ENCODE measurements at places on chromosomes 11 and 22. TPM values are rescaled to one million over a fixed set of nuclear protein-coding genes. Genes with fewer than 3 reads are reported as not detected.

GRCh38 chr11:45383224-45383623 lies 97.1 kb upstream of the SYT13 start:
- H3K27me3 ChIP-seq: peaks cover 22% of the 10 kb centered on the region
- no peak for DNase-seq
- H3K27ac ChIP-seq: no peak overlapping the region
- no peak overlapping the region for H3K4me3 ChIP-seq

DNA sequence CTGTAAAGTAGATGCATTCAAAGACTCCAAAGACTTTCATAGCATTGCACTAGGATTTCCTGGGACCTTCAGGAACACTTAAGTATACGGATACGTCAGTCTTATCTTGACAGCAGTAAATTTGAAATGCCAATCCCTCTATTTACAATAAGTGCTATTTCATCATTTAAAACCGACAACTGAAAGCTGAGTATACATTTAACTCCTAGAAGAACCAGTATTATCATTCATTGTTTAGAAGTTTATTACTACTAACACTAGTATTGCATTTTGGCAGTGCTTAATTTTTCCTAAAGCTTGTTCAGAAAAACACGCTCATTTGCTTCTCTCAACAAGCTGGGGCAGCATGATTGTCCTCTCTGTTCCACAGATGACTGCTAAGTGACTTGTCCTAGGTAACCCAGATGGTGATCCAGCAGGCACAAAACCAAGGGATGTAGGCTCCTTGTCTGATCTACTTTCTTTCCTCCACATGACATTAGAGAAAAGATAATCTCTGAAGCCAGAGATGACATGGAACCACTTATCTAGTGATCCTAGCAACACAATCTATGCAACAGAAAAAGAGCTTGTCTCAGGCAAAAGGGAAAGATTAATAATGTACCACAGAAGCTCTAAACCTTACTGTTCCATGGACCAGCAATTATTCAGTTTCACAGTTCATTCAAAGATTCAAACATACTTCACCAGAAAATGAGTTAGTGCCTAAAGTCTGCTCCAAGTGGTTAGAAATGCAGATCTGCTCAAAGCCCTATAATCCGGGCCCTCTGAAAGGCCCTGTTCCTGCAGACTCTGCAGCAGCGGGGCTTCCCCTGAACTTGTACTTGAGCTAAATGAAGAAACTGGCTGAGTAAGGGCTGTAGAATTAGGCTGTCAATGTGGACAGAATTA lies 5.2 kb downstream of the MAML2 start:
- DNase-seq: no peak
- H3K27me3 ChIP-seq: no peaks in the 10 kb centered on the region

The GLYATL1 gene
- total RNA-seq: not detected

The TRIM51G gene
- not detected for total RNA-seq

The HOATZ gene
- not detected for total RNA-seq

DNA sequence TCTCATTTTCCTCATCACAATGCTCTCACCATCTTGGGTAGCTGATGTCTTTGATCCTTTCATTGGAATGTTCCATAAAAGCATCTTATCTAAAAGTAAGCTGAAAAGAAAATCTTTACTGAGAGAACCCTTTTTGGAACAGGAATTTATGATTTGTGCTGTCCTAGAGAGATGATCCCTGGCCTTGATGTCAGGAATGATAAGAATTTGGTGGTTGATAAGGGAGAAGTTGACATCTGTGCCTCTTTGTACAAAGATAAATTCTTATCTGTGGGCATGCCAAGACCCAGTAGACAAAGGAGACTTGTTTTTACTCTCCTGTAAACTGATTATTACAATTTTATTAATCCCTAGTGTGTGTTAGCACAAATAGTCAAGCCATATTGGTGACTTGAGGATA lies 36.9 kb downstream of the NAALAD2 start:
- DNase-seq: no peak
- H3K4me1 ChIP-seq: no peaks in the 10 kb centered on the region
- 0 out of 2 replicates have a peak, but pooled peaks cover 8% of the 10 kb centered on the region for H3K27me3 ChIP-seq
- H3K27ac ChIP-seq: no peak overlapping the region

GRCh38 chr11:43547889-43548381 lies 132.6 kb upstream of the HSD17B12 start:
- H3K27ac ChIP-seq: no peak overlapping the region
- no peaks in the 10 kb centered on the region for H3K36me3 ChIP-seq
- no peak for DNase-seq
- H3K4me1 ChIP-seq: no peaks in the 10 kb centered on the region

The VPS37C gene
- total RNA-seq: 23.1 TPM

DNA sequence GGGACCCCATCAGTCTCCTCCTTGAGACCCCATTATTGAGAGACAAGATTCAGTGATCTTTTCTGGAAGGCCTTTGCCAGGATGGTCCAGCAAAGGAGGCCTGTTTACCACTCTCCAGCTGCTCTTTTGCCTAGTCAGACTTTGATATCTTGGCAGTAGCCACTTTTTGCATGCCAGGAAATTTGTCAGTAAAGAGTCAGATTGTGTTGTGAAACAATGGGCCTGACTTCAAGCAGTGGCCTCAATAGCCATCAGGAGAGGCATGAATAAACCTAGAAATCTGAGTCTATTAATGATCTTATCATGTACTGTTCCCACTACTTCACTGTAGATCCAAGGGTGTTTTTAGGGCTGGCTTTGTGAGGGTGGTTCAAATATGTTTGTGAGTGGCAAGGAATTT lies 479.4 kb downstream of the JRKL start:
- no peaks in the 10 kb centered on the region for H3K36me3 ChIP-seq
- H3K27me3 ChIP-seq: no peaks in the 10 kb centered on the region
- no peaks in the 10 kb centered on the region for H3K4me1 ChIP-seq
- no peak overlapping the region for H3K4me3 ChIP-seq
- H3K27ac ChIP-seq: no peak overlapping the region
- no peak for DNase-seq

GRCh38 chr11:121024989-121025388 lies 1.1 kb downstream of the TBCEL start:
- no peak for DNase-seq
- H3K27me3 ChIP-seq: no peaks in the 10 kb centered on the region
- no peaks in the 10 kb centered on the region for H3K36me3 ChIP-seq
- H3K4me3 ChIP-seq: peak overlapping the region; percentile 87
- H3K27ac ChIP-seq: no peak overlapping the region
- H3K4me1 ChIP-seq: peaks cover 6% of the 10 kb centered on the region

GRCh38 chr11:117907276-117908108 lies 21.7 kb downstream of the TMPRSS13 start:
- H3K27me3 ChIP-seq: no peaks in the 10 kb centered on the region
- H3K36me3 ChIP-seq: no peaks in the 10 kb centered on the region
- DNase-seq: peak; percentile 94
- H3K27ac ChIP-seq: peak overlapping the region; percentile 42

The FIBIN gene
- total RNA-seq: not detected

The MRGPRX2 gene
- total RNA-seq: not detected

GRCh38 chr22:33022231-33022630 lies 36.0 kb downstream of the SYN3 start:
- DNase-seq: no peak
- no peak overlapping the region for H3K4me3 ChIP-seq
- no peaks in the 10 kb centered on the region for H3K4me1 ChIP-seq
- H3K27ac ChIP-seq: no peak overlapping the region
- H3K27me3 ChIP-seq: peaks cover 16% of the 10 kb centered on the region

GRCh38 chr11:12689029-12689755 lies 15.0 kb downstream of the TEAD1 start:
- H3K27ac ChIP-seq: no peak overlapping the region
- no peaks in the 10 kb centered on the region for H3K27me3 ChIP-seq
- H3K4me3 ChIP-seq: no peak overlapping the region
- peaks cover 92% of the 10 kb centered on the region for H3K4me1 ChIP-seq
- no peaks in the 10 kb centered on the region for H3K36me3 ChIP-seq

GRCh38 chr11:81744336-81745116 lies 989.1 kb downstream of the FAM181B start:
- DNase-seq: no peak
- H3K4me1 ChIP-seq: no peaks in the 10 kb centered on the region
- no peak overlapping the region for H3K27ac ChIP-seq
- H3K27me3 ChIP-seq: no peaks in the 10 kb centered on the region

DNA sequence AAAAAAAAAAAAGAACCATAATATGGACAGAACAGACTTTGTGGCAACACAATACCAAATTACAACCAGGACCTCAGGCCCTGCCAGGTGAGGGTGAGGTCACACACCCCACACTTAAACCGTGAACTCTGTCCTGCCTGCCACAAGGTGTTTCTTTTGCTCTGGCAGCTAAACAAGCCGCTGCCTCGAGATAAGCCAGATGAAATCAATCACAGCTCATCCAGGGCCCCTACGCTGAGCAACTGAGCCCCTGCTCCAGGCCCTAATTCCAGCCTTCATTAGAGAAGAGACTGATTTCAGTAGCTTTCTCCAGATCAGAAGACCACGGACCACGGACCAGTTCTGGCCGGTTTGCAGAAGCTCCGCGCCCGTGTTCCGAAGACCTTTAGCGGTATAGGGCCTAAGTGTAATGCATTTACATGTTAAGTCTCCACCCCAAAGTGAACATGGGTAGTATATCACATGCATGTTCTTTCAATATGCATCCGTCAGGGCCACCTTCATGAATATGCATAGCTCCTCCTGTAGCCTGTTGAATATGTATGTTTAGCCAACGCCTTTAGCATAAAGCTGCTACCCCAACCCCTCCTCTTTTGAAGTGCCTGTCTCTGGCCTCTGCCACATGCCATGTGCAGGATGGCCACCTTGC lies 14.8 kb upstream of the RAC2 start:
- no peaks in the 10 kb centered on the region for H3K27me3 ChIP-seq
- peak overlapping the region; percentile 15 for H3K4me3 ChIP-seq
- peak overlapping the region; percentile 3 for H3K27ac ChIP-seq
- H3K4me1 ChIP-seq: peaks cover 36% of the 10 kb centered on the region

The GDPD4 gene
- total RNA-seq: not detected

The SLC37A2 gene
- 5.1 TPM for total RNA-seq

The GAL3ST1 gene
- 2.1 TPM for total RNA-seq

- H3K27me3 ChIP-seq: no peaks in the 10 kb centered on the region
- no peaks in the 10 kb centered on the region for H3K36me3 ChIP-seq
- peak overlapping the region; percentile 86 for H3K4me3 ChIP-seq
- H3K4me1 ChIP-seq: peaks cover 24% of the 10 kb centered on the region
- peak overlapping the region; percentile 60 for H3K27ac ChIP-seq
Observed at GRCh38 chr11:86068138-86068871, 579 bp downstream of the PICALM start.

GRCh38 chr22:42876041-42876440 lies 19.0 kb upstream of the ARFGAP3 start:
- H3K36me3 ChIP-seq: peaks cover 8% of the 10 kb centered on the region
- no peaks in the 10 kb centered on the region for H3K4me1 ChIP-seq
- no peak overlapping the region for H3K4me3 ChIP-seq
- no peaks in the 10 kb centered on the region for H3K27me3 ChIP-seq
- no peak overlapping the region for H3K27ac ChIP-seq

- H3K4me1 ChIP-seq: no peaks in the 10 kb centered on the region
- H3K4me3 ChIP-seq: no peak overlapping the region
- H3K27ac ChIP-seq: no peak overlapping the region
- no peaks in the 10 kb centered on the region for H3K36me3 ChIP-seq
- H3K27me3 ChIP-seq: peaks cover 71% of the 10 kb centered on the region
- DNase-seq: no peak
Observed at GRCh38 chr11:113188371-113188834, 126.0 kb upstream of the TTC12 start.

DNA sequence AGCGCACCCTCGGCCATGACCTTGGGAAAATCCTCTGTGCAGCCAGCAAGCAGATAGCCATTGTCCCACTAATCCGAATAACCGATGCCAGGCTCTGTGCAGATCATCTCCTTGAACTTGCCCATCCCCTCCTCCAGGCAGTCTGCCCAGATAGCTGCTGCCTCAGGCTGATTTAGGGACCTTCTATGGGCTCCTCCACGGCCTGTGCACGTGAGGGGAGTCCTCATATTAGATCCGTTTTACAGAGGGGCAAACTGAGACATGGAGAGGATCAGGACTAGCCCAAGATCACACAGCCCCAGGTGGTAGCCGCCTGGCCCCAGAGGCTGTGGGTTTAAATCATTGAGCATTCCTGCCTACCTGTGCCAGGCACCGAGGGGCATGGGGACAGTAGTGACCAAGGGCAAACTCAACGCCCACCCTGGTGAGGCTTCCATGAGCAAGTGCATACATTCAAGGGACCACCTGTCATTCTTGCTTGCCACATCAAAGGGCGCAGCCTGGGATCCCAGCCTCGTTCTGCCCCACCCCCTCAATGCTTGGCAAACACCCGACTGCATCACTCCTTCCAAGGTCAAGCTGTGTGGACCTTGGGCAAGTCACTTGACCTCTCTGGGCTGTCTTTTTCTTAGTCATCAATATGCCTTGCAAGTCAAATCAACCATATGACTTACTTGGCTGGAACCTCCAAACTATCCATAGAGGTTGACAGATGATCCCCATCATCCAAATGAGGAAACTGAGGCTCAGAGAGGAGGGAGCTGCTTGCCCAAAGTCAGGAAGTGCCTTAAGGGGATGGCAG lies 131.6 kb downstream of the MN1 start:
- no peak for DNase-seq
- H3K4me1 ChIP-seq: peaks cover 27% of the 10 kb centered on the region
- H3K27me3 ChIP-seq: no peaks in the 10 kb centered on the region
- no peaks in the 10 kb centered on the region for H3K36me3 ChIP-seq
- no peak overlapping the region for H3K4me3 ChIP-seq

GRCh38 chr11:69416143-69416515 lies 65.3 kb upstream of the LINC01488 start:
- H3K36me3 ChIP-seq: no peaks in the 10 kb centered on the region
- peaks cover 11% of the 10 kb centered on the region for H3K4me1 ChIP-seq
- no peak overlapping the region for H3K27ac ChIP-seq
- no peak overlapping the region for H3K4me3 ChIP-seq
- DNase-seq: no peak

The NAV2 gene
- 2.1 TPM for total RNA-seq

DNA sequence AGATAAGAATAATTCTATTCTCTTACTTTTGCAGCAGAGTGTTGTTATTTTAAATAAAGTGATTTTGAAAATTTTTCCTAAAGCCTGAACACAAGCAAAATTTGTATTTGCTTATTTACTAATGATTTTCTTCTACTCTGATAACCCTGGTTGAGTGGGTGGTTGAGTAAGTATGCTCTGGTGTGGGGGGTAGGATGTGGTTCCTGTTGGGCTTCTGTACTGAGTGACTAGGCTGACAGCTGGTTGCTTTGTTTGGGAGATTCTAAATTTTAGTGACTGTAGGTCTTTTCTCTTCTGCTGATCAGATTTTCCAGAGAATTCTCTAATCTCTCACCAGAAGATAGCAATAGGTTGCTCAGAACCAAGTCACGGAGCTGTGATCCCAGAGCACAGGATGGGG lies 61.6 kb downstream of the METTL15 start:
- H3K4me1 ChIP-seq: peaks cover 2% of the 10 kb centered on the region
- H3K4me3 ChIP-seq: no peak overlapping the region

DNA sequence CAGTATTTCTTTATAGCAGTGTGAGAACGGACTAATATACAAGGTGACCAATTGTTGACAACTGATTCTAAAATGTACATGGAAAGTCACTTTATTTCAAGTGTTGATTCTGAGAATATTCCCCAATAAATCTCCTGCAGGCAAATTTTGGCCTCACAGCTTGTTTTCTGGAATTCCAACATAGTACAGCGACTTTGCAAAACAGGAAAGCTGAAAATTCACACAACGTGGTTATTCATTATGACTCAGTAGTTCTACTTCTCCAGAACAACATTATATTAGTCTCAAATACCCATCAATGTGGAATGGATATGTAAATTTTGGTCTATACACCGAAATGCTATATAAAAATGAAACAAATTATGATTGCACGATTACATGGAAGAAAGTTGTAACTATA lies 22.5 kb upstream of the OR5AN1 start:
- DNase-seq: no peak
- no peaks in the 10 kb centered on the region for H3K27me3 ChIP-seq
- H3K27ac ChIP-seq: no peak overlapping the region
- no peaks in the 10 kb centered on the region for H3K4me1 ChIP-seq
- no peak overlapping the region for H3K4me3 ChIP-seq
